ENCODE measurements at places on chromosomes 1 and 21.
A peak's percentile ranks its signal among the peaks of the same experiment; 100 is the strongest.

GRCh38 chr1:41479000-41479807 lies 5.3 kb downstream of the EDN2 start:
- peak; percentile 56 for DNase-seq

DNA sequence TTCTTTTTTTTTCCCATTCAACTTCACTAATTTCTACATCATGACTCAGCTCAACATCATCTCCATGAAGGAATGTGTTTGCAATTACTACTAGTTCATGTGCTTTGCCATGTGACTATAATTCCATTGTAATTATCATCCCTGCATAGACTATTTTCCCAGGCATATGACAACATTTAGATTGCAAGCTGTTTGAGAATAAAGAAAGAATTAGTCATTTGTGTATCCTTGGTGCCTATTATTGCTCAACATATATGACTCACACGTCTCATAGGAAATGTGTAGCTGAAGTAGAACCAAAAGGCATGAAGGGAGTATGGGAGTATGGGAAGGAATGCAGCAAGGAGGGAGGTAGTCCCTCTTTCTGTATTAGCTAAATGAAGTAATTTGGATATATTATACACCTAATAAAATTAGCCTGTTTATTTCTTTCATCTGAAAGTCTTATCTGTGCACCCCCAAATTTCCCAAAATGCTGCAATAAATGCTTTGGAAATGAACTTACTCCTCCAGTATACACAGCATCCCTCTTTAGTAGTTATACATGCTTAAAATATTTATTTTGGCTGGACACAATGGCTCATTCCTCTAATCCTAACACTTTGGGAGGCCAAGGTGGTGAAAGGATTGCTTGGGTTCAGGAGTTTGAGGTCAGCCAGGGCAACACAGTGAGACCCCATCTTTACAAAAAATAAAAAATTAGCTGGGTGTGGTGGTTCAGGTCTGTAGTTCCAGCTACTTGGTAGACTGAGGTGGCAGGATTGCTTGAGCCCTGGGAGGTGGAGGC lies 316.9 kb upstream of the ADGRL4 start:
- DNase-seq: peak; percentile 50

GRCh38 chr1:93625582-93626327 lies 55.9 kb downstream of the BCAR3 start:
- DNase-seq: peak; percentile 25

- DNase-seq: peak; percentile 84
Measured at GRCh38 chr1:63674238-63674864, 81.1 kb downstream of the PGM1 start.

All from AG08396 (cell line).